NCI-H1105 treated with DMSO at 0.1 percent for 48 hours (cell line): ENCODE measurements at places on chromosomes 12 and 14.

DNA sequence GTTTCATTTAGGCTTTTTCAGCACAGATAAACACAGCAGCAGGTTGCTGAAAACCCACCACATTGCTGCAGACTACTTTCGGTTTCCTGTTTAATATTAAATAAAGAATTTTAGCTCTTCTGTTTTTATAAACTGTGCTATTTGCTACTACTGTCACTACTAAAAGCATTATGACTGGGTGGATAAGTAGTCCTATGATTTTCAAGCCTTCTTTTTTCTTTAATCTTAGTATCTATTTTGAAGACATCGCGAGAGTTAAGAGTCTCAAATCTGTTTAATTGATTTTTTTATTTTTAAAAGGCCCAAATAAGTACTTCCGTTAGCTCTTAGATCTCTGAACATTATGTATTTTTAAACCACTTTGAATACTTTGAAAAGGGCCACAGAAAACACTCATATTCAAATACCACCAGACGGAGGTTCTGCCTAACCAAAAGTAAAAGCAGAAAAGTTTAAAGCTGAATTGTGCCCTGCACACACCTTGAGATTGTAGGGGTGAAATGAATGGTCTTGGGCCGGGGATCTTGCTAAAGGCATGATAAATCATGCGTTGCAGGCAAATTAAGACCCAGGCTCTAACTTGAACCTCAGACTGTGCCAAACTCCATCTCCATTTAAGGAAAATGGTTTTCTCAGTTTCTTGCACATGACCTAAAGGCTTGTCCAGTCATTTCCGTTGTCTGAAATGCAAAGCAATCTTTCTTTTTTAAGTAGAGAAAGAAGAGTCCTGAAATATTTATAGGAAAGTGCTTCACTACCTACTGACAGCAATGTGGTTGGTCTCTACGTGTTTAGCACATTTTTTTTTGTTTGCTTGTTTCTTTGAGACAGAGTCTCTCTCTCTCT, 13.6 kb upstream of the FOXN3 start:
- no peak for DNase-seq

DNA sequence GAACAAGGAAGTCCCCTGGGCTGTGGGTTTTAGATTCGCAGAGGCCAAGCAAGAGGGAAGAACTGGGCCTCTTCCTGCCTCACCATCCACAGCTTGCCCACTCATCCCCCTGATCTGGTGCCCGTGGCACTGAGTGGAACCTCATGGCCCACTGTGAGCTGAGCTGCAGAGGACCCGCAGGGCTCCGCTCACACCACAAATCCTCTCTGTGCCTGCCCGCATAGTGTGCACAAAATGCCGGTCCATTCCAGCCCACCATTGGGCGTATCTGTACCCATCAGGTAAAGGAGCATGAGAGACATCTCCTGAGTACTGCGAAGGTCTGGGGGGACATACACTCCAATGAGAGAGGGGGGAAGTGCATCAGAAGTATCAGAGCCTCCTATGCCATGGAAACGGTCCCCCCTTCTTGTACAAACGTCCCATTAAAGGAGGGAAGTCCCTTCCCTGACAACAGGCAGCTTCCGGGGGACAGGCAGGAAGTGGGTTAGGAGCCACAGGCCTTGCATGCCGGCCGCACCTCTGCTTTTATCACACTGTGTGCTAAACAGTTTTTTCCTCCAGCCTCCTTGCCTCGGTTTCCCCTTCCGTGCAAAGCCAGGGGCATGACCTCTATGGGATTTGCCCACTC, 309.4 kb upstream of the DIO3 start:
- no peak for DNase-seq

DNA sequence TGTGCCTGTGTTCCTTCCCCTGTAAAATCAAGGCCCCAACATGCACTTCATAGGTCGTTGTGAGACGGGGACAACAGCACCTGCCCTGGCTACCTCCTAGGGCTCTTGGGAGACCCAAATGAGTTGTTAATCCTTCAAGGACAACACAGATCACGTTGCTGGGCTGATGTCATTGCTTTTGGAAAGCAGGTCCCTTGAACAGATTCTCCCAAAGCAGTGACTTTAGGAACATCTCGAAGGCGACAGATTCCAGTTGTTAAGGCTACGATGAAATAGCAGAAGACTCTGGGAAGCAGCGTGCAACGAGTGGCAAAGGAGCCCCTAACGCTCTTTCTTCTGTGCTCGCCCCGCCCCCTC, 26.2 kb upstream of the MAP1LC3B2 start:
- DNase-seq = no peak

- no peak for DNase-seq
Measured at GRCh38 chr12:95624589-95624988, 73.3 kb upstream of the USP44 start.

DNA sequence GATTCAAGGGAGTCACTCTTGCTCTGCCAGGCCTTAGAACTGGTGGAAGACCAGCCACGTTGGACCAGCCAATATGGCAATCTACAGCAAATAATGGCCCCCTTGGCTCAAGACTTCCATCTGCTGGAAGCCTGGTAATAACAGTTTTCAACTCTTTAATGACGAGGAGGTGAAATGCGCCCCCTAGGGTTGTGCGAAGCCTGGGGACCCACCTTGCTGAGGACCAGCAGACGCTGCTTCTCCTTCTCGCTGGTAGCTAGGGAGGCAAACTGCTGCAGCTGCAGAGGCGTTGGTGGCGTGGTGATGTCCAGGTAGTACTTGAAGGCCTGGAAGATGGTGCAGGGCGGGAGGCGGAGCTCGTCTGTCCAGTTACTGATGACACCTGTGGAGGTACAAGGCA, 41.5 kb upstream of the FBXO21 start:
- DNase-seq = peak; percentile 2

DNA sequence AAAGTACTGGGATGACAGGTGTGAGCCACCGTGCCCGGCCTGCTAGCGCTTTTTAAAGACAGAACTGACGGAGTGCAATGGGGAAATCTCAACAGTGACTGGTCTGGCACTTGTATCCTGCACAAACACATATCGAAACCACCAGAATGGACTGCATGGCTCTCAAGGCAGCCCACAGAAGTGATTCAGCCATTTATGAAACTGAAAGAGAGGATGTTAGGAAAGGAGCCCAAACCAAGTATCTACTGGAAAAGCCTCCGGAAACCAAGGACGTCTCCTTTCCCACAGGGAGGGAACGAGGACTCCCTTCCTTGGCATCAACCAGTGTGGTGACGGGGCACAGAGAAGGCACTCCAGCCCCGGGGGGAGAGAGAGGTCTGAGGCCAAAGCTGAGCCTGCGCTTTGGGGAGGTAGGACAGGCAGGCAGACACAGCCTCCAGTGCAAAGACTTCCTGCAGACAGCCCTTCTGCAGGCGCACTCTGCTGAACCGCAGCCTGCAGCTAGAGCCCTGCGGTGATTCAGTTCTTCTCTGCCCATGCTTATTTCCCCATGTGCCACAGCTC, 16.5 kb downstream of the SLC15A4 start:
- DNase-seq = no peak

- DNase-seq = no peak
Measured at GRCh38 chr12:47359310-47360092, 279.7 kb upstream of the AMIGO2 start.

- DNase-seq = peak; percentile 47
Measured at GRCh38 chr14:56751471-56751870, 58.8 kb downstream of the OTX2 start.

- DNase-seq = no peak
Measured at GRCh38 chr14:60686865-60687264, 37.3 kb downstream of the SIX4 start.

GRCh38 chr14:79248771-79249170, 962.5 kb downstream of the DIO2 start:
- DNase-seq = no peak

DNA sequence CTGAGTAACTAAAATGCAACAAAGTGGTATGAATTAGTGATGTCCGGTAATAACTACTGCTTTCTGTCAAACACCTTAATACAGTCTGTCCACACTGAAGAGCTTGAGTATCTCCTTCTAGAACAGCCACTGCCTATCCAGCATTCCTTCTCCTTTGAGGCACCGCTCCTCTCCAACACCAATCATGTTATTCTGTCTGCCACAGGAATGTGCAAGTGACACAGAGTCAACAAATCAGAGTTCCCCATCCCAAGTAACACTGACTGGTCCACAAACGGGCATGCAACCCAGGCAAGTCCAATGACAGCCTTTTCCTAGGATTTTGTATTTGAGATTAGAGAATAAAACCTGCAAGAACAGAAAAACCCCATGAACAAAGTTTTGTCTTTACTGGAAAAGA, 3.8 kb downstream of the GXYLT1 start:
- DNase-seq = no peak

GRCh38 chr12:128830505-128830893, 6.7 kb upstream of the SLC15A4 start:
- no peak for DNase-seq

DNA sequence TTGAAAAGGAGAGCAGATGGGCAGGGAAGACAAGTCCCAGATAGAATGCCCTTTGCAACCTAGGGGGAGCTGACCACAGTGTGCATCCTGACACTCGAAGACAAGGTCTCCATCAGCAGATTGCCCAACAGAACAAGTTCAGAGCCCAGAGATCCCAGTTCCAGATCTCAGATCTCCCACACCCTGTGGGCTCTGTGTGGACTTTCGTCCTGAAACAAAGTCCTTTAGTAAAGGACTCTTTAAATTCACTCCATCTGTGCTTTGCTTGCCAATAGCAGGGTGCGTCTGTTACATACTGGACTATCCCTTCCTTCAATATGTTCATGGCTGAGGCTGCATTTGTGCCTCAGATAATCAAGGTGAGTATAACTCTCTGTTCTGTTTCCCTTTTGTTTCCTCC, 8.7 kb upstream of the C1RL start:
- no peak for DNase-seq

GRCh38 chr12:106907411-106907810, 48.3 kb upstream of the TMEM263 start:
- no peak for DNase-seq

GRCh38 chr12:75781532-75782046, 250.0 kb downstream of the PHLDA1 start:
- DNase-seq = no peak

DNA sequence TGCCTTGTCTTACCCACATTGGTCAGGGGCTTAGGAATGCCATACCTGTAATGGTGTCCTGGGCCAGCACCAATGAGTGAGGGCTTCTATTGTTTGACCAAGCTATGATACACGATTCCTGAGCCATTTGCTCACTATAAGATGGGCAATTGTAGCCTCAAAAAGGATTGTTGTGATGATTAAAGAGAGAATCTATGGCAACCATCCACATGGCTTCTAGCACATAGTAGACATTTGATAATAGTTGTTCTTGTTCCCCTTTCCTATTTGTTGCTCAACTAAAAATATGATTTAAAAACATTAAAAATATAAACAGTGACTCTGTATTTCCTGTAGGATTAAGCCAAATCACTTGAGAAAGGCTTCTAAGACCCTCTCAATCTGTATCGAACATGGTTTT, 366.1 kb downstream of the PCNX1 start:
- no peak for DNase-seq

DNA sequence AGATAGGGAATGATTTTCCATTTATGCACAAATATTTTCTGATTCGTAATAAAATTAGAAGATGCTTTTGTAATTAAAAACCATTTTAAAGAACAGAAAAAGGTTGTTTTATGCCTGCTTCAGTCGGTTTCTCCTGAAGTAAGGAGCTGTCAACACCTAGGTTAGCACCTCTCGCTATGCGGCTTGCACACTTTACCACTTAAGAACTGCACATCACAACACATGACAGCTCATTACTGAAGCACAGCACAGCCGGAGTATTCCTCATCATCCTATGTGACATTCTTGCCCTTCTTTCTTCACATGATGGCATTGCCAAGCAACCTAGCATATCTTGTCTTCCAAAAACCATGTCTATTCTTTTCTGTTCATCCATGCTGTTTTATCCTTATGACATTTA, 5.4 kb upstream of the WIF1 start:
- no peak for DNase-seq

DNA sequence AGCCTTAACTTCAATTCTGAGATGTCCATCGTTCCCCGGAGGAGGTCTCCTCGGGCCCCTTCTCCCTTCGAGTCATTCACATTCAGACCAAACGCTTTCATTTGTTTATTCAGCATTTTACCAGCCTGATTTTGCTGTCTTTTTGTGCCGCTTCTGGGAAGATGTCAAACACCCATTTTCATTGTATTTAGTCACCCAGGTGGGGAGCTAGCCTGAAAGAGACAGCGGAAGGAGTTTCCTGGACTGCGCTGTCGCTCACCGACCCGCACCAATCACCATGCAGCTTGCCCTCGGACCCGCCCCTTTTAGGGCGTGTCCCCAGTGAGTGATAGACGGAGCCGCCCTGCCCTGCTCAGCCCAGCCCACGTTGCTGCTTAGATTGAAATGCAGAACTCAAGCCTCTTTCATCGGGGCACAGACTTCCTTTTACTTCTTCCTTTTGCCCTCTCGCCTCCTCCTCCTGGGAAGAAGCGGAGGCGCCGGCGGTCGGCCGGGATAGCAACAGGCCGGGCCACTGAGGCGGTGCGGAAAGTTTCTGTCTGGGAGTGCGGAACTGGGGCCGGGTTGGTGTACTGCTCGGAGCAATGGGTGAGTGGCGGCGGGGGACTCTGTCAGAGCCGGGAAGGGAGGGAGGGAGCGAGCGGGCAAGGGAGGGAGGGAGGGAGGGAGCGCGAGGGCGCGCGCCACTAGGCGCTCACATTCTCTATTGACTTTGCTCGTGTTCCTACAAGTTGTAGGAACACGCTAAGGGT, at the start of gene PAX9:
PAX9 (plus strand) TSS at position 355 of the 752 bp plus-strand sequence; CDS start at position 585, 230 bp downstream.
- peak; percentile 93 for DNase-seq

DNA sequence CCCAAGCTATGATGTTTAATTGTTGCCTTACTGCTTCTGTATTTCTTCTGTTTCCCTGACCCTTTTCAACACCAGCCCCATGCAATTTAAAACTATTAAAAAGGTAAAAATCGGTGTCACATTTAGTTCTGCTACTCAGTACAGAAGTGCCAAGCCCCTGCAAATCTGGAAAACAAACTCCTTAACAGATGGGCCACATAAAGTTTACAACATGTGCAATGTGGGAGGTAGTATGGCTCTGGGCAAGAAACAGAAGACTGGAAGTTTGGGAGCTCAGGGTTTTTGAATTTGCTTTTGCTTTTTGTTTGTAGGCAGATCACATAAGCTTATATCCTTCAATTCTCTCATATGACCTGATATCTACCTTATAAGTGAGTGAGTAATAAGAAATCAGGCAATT, 404.0 kb upstream of the ATP2B1 start:
- no peak for DNase-seq

GRCh38 chr12:45354399-45354798, 138.5 kb downstream of the ANO6 start:
- no peak for DNase-seq

- peak; percentile 41 for DNase-seq
Measured at GRCh38 chr12:16385782-16386646, 38.6 kb downstream of the MGST1 start.

- DNase-seq = no peak
Measured at GRCh38 chr14:36716614-36717184, 55.0 kb downstream of the PAX9 start.

- DNase-seq = no peak
Measured at GRCh38 chr12:80643961-80644360, 63.5 kb upstream of the MYF6 start.

GRCh38 chr14:55418411-55418810, 6.8 kb upstream of the ATG14 start:
- DNase-seq = no peak
